Temporal lobe (tissue), 4 donors: ENCODE measurements at places on chromosomes 5 and 9. TPM values are rescaled to one million over a fixed set of nuclear protein-coding genes. Genes with fewer than 3 reads are reported as not detected.

Gene WNK2
- total RNA-seq = 30.7 TPM

Gene PCDHB3
- total RNA-seq = 9.8 TPM

Gene PCDHGB1
- total RNA-seq = 6.9 TPM

Gene TRAF1
- 2.0 TPM for total RNA-seq

Gene PCDHA3
- total RNA-seq = 13.0 TPM

Gene ENC1
- 755 TPM for total RNA-seq

Gene TNFSF8
- total RNA-seq = 0.49 TPM

Gene RGS3
- 8.6 TPM for total RNA-seq

Gene CXCL14
- total RNA-seq = 9.3 TPM

Gene CCNI2
- under 0.01 TPM for total RNA-seq

Gene FAM174A
- total RNA-seq = 15.0 TPM

Gene RBM18
- 15.5 TPM for total RNA-seq

Gene GNPDA1
- 16.0 TPM for total RNA-seq

Gene TOR1B
- 36.1 TPM for total RNA-seq

Gene EMB
- 4.7 TPM for total RNA-seq

Gene FOXD1
- 0.98 TPM for total RNA-seq

Gene ZBTB5
- 22.6 TPM for total RNA-seq

Gene ARSI
- 0.25 TPM for total RNA-seq

Gene SELENOP
- 35.4 TPM for total RNA-seq

Gene PCDHA4
- total RNA-seq = 15.7 TPM

Gene SLCO6A1
- 0.25 TPM for total RNA-seq

Gene LRRC19
- under 0.01 TPM for total RNA-seq

Gene GRM6
- total RNA-seq = under 0.01 TPM

Gene RNF180
- 48.9 TPM for total RNA-seq

Gene SLC46A2
- not detected for total RNA-seq

Gene PCDHB7
- 8.9 TPM for total RNA-seq

Gene SAPCD2
- 1.5 TPM for total RNA-seq

Gene SCGB3A2
- total RNA-seq = not detected

Gene NME5
- 11.8 TPM for total RNA-seq

Gene HTR4
- total RNA-seq = 0.49 TPM

Gene GABRA6
- 0.25 TPM for total RNA-seq

Gene RELL2
- total RNA-seq = 4.9 TPM

Gene LCN9
- total RNA-seq = not detected

Gene IGIP
- 8.4 TPM for total RNA-seq

Gene FOXD4L3
- total RNA-seq = not detected

Gene PIP5KL1
- total RNA-seq = 1.2 TPM

Gene PCDHGB6
- 12.5 TPM for total RNA-seq

Gene FGF18
- total RNA-seq = under 0.01 TPM

Gene ADAMTS12
- 2.0 TPM for total RNA-seq

Gene SPINK9
- total RNA-seq = not detected

Gene CENPP
- total RNA-seq = 4.7 TPM

Gene TMEM203
- total RNA-seq = 21.9 TPM

Gene EIF4E1B
- total RNA-seq = not detected
